Thyroid gland (tissue), 4 donors: ENCODE measurements at places on chromosomes 6 and 20. TPM values are rescaled to one million over a fixed set of nuclear protein-coding genes. Genes with fewer than 3 reads are reported as not detected.

Gene BANF2
- total RNA-seq, result 15.2 TPM

Gene TPD52L1
- 392 TPM for total RNA-seq

Gene OOEP
- total RNA-seq, result not detected

Gene ADNP
- 68.9 TPM for total RNA-seq

Gene ZNF165
- 1.7 TPM for total RNA-seq

Gene DEFB132
- total RNA-seq, result not detected

Gene LPA
- total RNA-seq, result 1.4 TPM

Gene MACROD2
- total RNA-seq, result 8.7 TPM

Gene RIPPLY2
- total RNA-seq, result not detected

DNA sequence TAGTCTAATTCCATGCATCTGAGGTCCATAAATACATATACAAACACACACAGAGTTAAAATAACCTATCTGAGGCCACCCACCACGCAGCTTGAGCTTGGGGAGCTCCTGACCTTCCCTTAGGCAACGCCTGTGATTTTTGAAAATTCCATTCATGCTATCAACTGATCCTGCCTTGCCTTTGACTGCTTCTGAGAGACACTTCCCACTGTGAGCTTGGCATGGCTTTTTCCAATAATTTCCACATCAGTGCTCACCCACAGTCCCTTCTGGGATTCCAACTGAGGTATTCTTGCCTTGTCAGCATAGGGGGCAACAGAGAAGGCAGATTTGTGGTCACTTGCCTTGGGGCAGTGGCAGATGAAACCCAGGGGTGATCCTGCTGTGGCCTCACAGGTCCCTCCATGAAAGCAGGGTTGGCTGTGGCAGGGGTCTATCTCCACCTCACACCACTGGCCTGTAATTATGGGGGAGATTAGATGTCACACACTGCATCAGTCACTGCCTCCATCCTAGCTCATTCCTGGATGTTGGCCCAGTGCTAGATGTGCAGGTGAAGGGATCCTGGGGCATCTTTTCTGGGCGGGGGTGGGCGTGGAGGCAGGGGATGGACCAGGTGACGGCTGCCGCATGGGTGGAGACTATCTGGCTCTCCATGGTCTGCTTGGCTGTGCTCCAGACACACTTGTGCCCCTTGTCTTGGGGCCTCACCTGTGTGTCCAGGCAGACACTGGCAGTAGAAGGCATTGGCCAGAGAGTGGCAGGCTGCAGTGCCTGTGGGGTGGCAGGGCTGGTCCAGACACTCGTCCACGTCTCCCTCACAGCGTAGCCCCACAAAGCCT, 11.2 kb upstream of the GPSM3 start:
- no peaks in the 10 kb centered on the region for H3K36me3 ChIP-seq
- peaks cover 16% of the 10 kb centered on the region for H3K4me1 ChIP-seq
- H3K4me3 ChIP-seq, result no peak overlapping the region
- no peak overlapping the region for H3K27ac ChIP-seq

GRCh38 chr6:157861184-157861583, 38.1 kb downstream of the SNX9 start:
- H3K36me3 ChIP-seq, result no peaks in the 10 kb centered on the region
- no peaks in the 10 kb centered on the region for H3K27me3 ChIP-seq
- no peak for DNase-seq
- H3K4me3 ChIP-seq, result no peak overlapping the region
- no peak overlapping the region for H3K27ac ChIP-seq

GRCh38 chr6:109702791-109703190, 11.7 kb downstream of the FIG4 start:
- no peaks in the 10 kb centered on the region for H3K4me1 ChIP-seq
- H3K4me3 ChIP-seq, result no peak overlapping the region
- no peak for DNase-seq
- H3K36me3 ChIP-seq, result no peaks in the 10 kb centered on the region
- no peak overlapping the region for H3K27ac ChIP-seq

DNA sequence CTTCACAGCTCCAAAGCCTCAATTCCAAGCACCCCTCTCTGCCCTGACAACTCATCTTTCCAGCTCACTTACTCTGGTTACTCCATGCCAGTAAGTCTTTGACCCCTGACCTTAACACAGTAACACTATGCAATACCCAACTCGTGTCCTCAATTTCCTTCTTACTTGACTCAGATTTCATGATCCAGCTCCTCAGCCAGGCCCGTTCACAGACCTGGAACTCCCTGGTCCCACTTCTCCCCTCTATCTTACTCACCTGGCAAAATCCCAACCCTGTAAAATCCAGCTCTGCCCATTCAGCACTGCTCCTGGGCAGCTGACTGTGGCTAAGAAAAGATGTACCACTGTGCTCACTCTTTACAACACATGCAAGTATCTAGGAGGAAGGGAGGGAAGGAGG, 7.9 kb downstream of the GNL1 start:
- DNase-seq, result no peak
- peaks cover 51% of the 10 kb centered on the region for H3K36me3 ChIP-seq
- H3K27ac ChIP-seq, result no peak overlapping the region
- H3K4me3 ChIP-seq, result no peak overlapping the region
- H3K27me3 ChIP-seq, result no peaks in the 10 kb centered on the region
- H3K4me1 ChIP-seq, result no peaks in the 10 kb centered on the region

GRCh38 chr6:53771785-53772624, 22.8 kb upstream of the LRRC1 start:
- no peak for DNase-seq
- H3K4me1 ChIP-seq, result no peaks in the 10 kb centered on the region
- H3K27me3 ChIP-seq, result no peaks in the 10 kb centered on the region
- no peak overlapping the region for H3K27ac ChIP-seq

DNA sequence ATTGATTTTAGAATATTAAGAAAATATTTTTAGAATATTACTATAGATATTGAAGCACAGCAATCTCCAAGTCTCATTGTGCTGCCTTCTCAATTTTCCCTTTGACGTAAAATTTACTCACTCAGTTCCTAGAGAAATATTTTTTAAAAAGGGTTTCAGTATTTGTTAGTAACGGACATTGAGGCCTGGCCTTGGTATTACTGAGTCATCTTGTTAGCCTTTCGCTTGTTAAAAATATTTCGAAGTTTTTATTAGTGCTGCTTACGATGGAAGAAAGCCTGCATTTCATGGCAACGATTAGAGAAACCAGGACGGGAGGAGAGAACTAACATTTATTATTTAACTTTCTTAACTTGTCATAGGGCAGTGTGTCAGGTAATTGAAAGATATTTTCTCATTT, 82.2 kb downstream of the TIAM2 start:
- DNase-seq, result no peak
- H3K4me3 ChIP-seq, result no peak overlapping the region
- no peaks in the 10 kb centered on the region for H3K27me3 ChIP-seq
- no peaks in the 10 kb centered on the region for H3K36me3 ChIP-seq

DNA sequence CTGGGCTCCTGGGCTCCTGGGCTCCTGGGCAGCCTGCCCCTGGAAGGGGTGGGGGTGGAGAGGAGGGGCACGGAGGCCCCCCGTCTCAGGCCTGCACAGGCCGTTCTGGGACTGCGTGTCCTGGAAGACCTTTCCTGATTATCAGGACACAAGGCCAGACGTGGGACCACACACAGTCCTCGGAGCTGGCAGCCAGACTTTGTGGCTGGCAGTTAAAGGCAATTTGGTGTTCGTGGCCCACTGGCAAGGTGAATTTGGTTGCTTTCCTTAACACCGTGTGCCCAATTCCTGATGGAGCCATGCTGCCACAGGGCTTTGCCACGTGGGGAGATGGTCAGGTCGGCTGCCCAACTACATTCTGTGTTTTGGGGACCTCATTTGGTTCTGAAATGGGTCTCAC, 113.5 kb downstream of the SMOC2 start:
- H3K4me3 ChIP-seq, result no peak overlapping the region
- no peak overlapping the region for H3K27ac ChIP-seq
- no peaks in the 10 kb centered on the region for H3K36me3 ChIP-seq
- no peak for DNase-seq
- no peaks in the 10 kb centered on the region for H3K27me3 ChIP-seq

DNA sequence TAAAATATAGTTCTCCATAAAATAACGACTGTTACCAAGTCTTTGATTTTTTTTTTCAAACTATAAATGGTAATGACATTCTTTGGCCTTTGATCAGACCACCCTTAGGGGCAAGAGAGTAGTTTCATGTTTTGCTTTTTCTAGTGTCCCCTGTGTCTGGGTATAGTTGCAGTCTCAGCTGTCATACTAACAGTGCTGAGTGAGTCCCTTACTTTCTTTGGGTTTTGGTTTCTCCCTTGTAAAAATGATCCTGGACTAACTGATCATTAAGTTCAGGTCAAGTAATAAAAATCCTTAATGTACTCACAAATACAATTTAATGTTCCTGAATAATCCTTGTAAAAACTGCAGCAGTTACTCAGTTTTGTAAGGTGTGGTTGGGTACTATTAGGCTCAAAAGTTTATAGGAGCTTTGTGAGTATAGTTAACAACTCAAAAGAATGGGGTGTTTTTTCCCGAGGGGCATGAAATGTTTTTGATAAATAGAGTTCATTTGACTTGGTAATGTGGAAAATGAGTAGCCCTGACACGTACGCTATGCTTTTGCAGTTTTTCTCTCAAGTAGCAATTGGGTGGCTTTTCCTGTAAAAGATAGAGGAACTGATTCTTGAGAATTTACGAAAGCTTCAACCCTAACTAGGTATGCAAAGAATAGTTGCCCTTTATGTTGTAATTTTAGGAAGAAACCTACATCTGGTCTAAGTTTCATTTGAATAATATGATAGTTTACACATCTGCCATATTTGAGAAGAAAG, 6.2 kb downstream of the PTPN1 start:
- DNase-seq, result no peak
- H3K4me3 ChIP-seq, result no peak overlapping the region
- no peaks in the 10 kb centered on the region for H3K36me3 ChIP-seq

DNA sequence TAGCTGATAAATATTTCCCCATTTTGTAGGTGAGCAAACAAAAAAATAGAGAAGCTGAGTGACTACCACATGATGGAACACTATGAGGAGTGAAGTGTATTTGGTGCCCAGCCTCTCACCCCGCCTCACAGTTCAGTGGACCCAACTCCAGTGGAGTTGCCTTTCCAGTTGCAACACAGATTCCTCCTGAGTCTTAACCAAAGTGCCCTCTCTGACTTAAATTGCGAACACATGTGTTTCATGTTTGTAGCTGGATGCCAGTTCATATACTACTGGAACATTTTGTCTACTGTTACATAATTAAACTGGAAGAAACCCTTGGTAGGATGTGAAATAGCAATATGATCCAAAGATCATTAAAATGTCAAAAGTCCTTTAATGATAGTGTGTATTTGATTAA, 448.9 kb downstream of the COL12A1 start:
- no peaks in the 10 kb centered on the region for H3K27me3 ChIP-seq
- H3K27ac ChIP-seq, result no peak overlapping the region
- H3K4me3 ChIP-seq, result no peak overlapping the region
- H3K36me3 ChIP-seq, result no peaks in the 10 kb centered on the region
- no peaks in the 10 kb centered on the region for H3K4me1 ChIP-seq

- no peak overlapping the region for H3K4me3 ChIP-seq
- H3K27ac ChIP-seq, result peak overlapping the region; percentile 84
- no peaks in the 10 kb centered on the region for H3K27me3 ChIP-seq
- peak; percentile 70 for DNase-seq
- H3K36me3 ChIP-seq, result no peaks in the 10 kb centered on the region
These were observed 44.1 kb downstream of the VEGFA start for GRCh38 chr6:43814111-43814510.

GRCh38 chr6:64243618-64244017, 608.0 kb downstream of the PHF3 start:
- no peaks in the 10 kb centered on the region for H3K27me3 ChIP-seq
- no peak overlapping the region for H3K4me3 ChIP-seq
- no peaks in the 10 kb centered on the region for H3K36me3 ChIP-seq
- no peak overlapping the region for H3K27ac ChIP-seq

- no peaks in the 10 kb centered on the region for H3K27me3 ChIP-seq
- no peak overlapping the region for H3K4me3 ChIP-seq
- H3K27ac ChIP-seq, result no peak overlapping the region
- DNase-seq, result no peak
These were observed 350.3 kb downstream of the KIF16B start for GRCh38 chr20:16222859-16223411.

DNA sequence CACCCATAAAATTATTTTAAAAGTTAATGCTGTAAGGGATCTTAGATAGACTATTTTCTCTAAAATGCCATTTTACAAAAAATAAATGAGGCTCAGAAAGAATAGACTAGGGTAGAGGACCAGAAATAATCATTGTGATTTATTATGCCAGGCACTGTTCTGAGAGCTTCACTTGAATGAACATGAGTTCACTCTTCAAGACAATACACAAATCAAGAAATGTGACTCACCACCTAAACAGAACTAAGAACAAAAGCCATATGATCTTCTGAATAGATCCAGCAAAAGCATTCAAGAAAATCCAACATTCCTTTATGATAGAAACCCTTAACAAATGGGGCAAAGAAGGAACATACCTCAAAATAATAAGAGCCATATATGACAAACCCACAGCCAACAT, 582.0 kb downstream of the PKHD1 start:
- no peaks in the 10 kb centered on the region for H3K36me3 ChIP-seq
- H3K27ac ChIP-seq, result no peak overlapping the region
- H3K27me3 ChIP-seq, result no peaks in the 10 kb centered on the region
- H3K4me3 ChIP-seq, result no peak overlapping the region
- no peaks in the 10 kb centered on the region for H3K4me1 ChIP-seq

DNA sequence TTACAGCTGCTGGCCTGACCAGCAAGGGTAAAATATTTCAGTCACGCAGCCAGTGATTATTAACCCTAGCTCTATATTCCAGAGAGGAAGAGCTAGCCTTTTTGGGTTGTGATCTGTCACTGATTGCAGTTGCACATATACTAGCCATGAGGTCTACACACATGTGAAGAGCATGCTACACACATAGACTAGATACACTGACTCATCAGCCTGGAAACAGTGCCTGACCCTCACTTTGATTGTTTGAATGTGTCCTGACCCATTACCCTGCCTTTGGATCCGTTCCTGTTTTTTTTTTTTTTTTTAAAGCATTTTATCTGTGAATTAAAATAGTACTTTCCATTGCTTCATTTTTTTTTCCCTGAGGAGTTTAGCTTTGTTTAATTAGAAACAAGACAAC, 50.8 kb downstream of the ESR1 start:
- no peak overlapping the region for H3K27ac ChIP-seq
- no peaks in the 10 kb centered on the region for H3K36me3 ChIP-seq
- no peak overlapping the region for H3K4me3 ChIP-seq
- no peaks in the 10 kb centered on the region for H3K27me3 ChIP-seq
- H3K4me1 ChIP-seq, result peaks cover 12% of the 10 kb centered on the region

- H3K36me3 ChIP-seq, result no peaks in the 10 kb centered on the region
- no peaks in the 10 kb centered on the region for H3K4me1 ChIP-seq
- H3K4me3 ChIP-seq, result no peak overlapping the region
- H3K27ac ChIP-seq, result no peak overlapping the region
- DNase-seq, result peak; percentile 20
These were observed 207.4 kb downstream of the SOX4 start for GRCh38 chr6:21800948-21801438.

- no peaks in the 10 kb centered on the region for H3K36me3 ChIP-seq
- peak; percentile 83 for DNase-seq
- H3K27ac ChIP-seq, result peak overlapping the region; percentile 45
- no peaks in the 10 kb centered on the region for H3K27me3 ChIP-seq
These were observed 4.7 kb upstream of the SCUBE3 start for GRCh38 chr6:35209081-35209480.
